ENCODE measurements at places on chromosomes 13 and 19.

DNA sequence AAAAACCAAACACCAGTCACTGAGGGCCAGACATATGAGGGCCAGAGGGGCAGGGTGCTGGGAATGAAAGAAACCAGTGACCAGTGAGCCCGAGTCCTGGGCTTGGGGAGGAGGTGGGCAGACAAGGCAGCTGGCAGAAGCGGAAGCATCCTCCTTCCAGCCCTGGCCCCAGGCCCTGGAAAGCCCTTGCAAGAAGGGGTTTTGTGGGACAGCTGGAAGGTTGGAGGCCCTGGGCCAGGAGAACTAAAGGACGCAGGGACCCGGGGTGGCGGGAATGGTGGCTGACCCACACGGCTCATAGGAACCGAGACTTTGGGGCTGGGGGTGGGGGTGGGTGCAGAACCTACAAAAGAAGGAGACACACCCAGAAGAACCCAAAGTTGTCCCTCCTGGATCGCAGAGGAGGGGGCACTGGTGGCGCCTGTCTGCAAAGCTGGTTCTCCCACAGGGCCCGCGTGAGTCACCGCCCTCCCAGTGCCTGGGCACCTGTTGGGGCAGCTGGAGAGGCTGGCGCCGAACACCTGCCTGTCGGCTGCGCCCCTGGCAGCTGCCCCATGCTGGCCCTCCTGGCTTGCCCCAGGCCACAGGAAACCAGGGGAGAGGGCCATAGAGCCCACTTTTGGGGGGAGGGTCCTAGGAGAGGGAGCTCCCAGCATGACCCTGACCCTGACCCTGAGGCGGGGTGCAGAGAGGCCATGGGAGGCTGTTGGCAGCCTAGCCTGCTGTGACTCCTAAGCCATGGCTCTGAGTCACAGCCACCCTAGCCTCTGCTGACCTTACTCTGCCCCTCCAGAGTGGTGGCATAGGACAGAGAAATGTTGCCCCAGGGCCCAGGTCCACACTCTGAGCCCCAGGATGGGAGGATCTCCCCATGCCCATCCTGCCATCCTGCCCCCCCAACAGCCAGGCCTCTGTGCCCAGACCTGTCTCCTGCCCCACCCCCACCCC is 802 bp downstream of the DMPK start:
- DNase-seq = peak; percentile 65

- no peak for DNase-seq
Observed at GRCh38 chr19:14181906-14182305, 24.1 kb downstream of the ADGRL1 start.

- no peak for DNase-seq
Observed at GRCh38 chr19:55712804-55713631, 25.2 kb downstream of the NLRP9 start.

- DNase-seq = no peak
Observed at GRCh38 chr13:97477844-97478243, 43.9 kb downstream of the RAP2A start.

- DNase-seq = no peak
Observed at GRCh38 chr13:20105161-20105689, 55.6 kb downstream of the GJA3 start.

DNA sequence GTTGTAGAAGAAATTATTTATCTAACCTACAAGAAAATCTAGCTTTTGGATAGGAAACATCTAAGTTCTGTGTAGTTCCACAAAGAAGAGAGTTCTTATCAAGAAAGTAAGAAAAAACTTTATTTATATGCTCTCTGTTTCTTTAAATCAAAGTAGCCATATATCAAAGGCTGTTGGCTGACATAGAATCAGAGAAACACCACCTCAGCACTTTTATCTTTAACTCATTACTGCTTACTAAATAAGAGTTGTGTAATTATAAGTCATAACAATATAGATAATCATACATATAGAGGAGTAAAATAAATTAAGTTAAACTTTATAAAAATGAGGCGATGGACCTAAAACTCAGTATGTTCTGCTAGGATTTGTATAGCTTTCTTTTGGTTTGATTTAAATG is 570.6 kb downstream of the PCDH17 start:
- no peak for DNase-seq

- DNase-seq = no peak
Observed at GRCh38 chr19:46840498-46840942, 10.1 kb downstream of the AP2S1 start.

- DNase-seq = no peak
Observed at GRCh38 chr13:106276876-106277275, 258.6 kb downstream of the EFNB2 start.

- no peak for DNase-seq
Observed at GRCh38 chr13:44784708-44785080, 204.6 kb downstream of the NUFIP1 start.

GRCh38 chr13:97337985-97338499 is 95.9 kb upstream of the RAP2A start:
- DNase-seq = no peak

GRCh38 chr13:105063676-105064075 is 1471.8 kb downstream of the EFNB2 start:
- DNase-seq = no peak

- no peak for DNase-seq
Observed at GRCh38 chr13:69094485-69094884, 1013.1 kb upstream of the ATXN8OS start.

DNA sequence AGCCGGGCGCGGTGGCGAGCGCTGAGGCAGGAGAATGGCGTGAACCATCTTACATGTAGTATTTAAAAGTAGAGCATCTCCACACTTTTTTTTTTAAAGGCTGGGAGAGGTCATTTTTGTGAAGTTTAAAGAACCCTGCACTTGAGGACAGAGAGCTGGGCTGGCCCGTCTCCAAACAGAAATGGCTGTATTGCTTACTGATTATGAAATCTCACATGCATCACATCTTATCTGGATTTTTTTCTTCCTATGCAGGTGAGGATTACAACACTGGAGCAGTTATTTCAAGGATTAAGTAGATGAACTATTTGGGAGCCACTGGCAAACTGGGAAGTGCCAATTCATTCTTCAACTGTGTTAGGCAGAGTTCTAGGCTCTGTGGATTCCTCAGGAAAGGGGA is 59.5 kb downstream of the TEX26 start:
- no peak for DNase-seq

DNA sequence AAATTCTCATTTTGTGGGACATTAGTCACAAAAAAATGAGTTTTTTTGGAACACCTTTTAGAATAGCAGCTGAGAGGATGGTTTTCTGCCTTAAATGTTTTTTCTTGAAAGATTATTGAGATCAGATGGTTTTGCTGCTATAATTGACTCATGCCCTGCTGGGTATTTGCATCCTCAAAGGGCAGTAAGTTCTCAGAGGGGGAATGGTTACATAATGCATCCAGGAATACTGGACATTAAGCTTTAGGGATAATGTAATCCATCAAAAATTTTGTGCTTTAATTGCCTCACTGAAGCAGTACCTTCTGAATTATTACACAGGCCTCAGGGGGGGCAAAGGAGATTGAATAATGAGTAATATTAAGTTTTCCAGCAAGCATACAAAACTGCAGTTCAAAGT is 866.3 kb upstream of the SPRY2 start:
- no peak for DNase-seq

DNA sequence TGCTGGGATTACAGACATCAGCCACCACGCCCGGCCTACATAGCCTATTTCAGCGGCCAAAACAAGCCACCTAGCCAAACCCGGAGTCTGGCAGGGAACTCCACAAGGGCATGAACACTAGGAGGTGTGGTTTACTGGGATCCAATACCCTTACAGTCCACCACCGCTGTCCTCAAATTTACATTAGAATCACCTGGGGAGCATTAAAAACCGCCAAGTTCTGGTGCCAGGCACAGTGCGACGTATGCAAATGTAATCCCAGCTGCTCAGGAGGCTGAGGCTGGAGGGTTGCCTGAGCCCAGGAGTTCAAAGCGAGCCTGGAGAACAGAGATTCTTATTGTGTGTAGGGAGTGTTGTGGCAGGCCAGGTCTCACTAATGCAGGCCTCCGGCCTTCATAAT is 4.2 kb upstream of the AP1M1 start:
- DNase-seq = no peak

GRCh38 chr13:109436841-109437240 is 349.5 kb downstream of the IRS2 start:
- DNase-seq = no peak

DNA sequence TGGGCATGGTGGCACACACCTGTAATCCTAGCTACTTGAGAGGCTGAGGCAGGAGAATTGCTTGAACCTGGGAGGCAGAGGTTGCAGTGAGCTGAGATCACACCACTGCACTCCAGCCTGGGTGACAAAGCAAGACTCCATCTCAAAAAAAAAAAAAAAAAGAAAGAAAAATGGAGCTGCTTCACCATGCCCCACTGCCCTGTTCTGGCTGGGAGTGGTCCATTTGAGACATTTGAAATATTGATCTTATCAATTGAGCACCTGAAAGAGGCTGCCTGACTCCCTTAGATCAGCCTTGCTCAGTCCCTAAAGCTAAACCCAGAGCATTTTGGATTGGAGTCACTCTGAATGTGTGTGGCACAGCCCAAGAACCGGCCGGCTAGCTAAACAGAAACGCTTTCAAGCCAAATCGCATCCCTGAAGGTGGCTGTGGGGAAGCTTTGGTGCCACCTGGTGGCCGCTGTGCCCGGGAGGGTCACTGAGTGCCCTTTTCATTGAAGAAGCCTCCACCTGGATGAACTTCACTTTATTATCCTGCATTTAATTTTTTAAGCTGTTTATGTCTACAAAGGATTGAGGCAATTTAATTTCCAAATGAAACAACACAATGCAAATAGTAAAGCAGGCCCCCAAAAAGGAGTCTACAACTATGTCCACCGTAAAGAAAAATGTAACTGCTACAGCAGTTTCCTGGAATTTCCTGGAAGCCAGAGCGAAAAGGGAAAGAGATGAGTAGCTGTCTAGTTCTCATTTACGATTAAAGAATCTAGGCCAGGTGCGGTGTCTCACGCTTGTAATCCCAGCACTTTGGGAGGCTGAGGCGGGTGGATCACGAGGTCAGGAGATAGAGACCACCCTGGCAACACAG is 53.1 kb upstream of the SERPINE3 start:
- DNase-seq = peak; percentile 90

GRCh38 chr19:2207991-2208860 is 27.9 kb downstream of the PLEKHJ1 start:
- DNase-seq = peak; percentile 74

DNA sequence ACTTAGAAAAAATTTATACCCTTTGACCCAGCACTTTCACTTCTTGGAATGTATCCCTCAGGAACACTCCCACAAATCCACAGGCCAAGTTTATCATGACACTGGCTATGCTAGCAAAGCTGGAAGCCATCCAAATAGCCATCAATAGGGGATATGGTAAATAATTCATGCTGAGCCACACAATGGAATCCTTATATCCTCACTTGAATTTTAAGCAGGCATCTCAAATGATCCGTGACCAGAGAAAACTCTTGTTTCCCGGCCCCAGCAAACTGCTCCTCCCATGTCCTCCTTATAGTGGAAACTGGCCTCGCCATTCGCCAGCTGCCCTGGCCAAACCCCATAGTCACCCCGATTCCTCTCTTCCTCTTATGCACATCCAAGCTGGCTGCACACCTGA is 37.6 kb downstream of the GRIK5 start:
- no peak for DNase-seq

GRCh38 chr19:42294471-42295137 is 7.3 kb upstream of the PRR19 start:
- no peak for DNase-seq

GRCh38 chr13:48570216-48570828 is 37.4 kb upstream of the RCBTB2 start:
- no peak for DNase-seq

- DNase-seq = no peak
Observed at GRCh38 chr19:35357867-35358573, at the start of gene FFAR3. TSS of gene FFAR3 (plus strand) at chr19:35358460. CDS start at chr19:35358891, 431 bp downstream.

DNA sequence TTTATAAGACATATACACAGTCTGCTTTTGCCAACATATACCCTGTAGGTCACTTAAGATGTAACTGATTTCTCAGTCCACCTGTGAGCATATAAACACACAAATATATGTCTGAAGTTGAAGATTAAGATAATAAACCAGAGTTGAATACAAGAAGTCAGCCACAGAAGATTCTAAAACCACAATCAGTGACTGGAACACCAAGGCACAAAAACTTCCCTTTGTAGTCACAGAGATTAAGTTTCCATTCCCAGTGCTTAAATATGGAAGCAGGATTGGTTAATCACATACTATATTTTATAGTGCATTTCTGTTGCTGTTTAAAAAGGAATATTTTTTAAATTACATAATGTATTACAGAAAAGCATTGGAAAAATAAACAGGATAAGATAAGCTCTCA is 39.9 kb downstream of the MTMR6 start:
- DNase-seq = no peak

GRCh38 chr13:20351281-20352022 is 119.3 kb upstream of the GJB6 start:
- no peak for DNase-seq

DNA sequence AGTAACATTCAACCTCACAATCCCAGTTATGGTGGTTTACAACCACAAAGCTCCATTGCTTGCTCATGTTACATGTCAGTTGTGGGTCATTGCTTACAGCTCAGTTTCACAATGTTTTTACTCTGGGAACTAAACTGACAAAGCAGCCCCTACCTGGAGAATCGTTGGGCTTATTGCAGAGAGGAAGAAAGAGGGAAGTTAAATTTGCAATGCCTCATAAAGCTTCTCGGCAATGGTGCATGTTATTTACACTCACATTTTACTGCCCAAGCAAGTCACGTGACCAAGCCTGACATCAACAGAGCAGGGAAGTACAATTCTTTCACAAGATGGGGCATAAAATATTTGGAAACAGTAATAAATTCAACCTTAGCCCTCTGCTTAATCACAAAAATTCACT is 441.6 kb downstream of the TDRD3 start:
- no peak for DNase-seq

DNA sequence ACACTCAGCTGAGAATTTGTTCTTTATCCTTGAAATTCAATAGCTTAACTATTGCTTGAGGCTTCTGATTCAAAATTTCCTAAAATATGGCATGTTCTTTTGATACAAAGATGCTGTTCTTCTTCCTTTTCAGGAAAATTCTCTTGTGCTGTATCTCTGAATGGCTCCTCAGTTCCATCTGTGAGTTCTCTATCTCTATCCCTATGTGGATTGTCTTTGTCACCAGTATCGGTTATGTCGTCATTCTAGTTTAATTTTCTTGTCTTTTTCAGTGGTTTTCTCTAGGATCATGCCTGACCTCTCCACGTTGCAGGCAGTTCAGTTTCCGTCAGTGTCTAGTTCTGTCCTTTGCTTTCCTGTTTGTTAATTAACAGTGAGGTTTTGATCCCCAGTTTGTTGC is 104.6 kb upstream of the GJB6 start:
- no peak for DNase-seq

DNA sequence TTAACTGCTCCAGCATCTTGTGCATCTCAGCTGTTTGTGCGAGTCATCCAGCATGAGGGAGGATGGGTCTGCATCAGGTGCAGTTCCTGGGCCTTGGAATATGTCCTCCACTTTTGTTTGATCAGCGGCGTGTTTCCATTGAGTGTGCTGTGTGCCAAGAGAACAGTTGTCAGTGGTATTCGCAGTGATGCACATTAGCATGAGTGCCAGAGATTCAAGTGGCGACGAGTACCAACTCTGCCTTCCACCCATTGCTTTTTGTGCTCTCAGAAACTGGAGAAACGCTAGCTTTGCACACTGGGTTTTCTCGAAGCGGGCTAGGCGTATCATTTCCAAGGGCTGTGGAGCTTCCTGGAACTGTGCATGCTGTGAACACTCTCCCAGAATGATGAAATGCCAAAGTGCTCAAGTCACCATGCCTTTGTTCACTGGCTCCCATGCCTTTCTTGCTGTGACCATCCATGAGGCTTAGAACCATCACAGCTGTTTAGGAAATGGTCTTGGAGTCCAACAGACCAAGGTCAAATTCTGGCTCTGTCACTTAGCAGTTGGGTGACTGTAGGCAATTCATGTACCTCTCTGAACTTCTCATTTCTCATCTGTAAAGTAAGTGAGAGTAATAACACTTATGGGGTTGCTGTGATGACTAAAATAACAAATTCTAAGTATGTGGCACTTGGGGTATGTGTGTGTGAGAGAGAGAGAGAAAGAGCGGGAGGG is 18.4 kb downstream of the LRCH1 start:
- DNase-seq = no peak
